Right hindlimb (tissue), 1 donor: ENCODE measurements at places on chromosomes 3 and 15.

- no peak for DNase-seq
Observed at GRCh38 chr3:64856977-64857516, 169.2 kb upstream of the ADAMTS9 start.

GRCh38 chr3:58072052-58072762, 64.0 kb downstream of the FLNB start:
- DNase-seq: peak; percentile 71

DNA sequence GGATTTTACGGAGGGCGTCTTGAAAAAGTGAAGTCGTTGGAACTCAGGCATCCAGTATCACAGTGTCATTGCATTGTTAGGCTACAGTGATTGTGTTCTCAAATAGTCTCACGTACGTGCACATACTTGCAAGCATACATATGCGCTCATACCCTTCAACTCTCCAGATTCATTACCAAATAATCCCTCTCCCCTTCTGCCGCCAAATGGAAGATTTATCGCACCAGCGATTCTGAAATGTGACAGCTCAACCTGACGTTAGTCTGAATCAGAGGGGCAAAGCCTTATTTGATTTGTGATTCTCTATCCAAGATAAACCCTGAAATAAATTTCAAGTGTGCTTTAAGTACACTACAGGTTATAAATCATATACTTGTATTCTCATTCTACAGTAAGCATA, 119.4 kb downstream of the GADL1 start:
- peak; percentile 35 for DNase-seq

DNA sequence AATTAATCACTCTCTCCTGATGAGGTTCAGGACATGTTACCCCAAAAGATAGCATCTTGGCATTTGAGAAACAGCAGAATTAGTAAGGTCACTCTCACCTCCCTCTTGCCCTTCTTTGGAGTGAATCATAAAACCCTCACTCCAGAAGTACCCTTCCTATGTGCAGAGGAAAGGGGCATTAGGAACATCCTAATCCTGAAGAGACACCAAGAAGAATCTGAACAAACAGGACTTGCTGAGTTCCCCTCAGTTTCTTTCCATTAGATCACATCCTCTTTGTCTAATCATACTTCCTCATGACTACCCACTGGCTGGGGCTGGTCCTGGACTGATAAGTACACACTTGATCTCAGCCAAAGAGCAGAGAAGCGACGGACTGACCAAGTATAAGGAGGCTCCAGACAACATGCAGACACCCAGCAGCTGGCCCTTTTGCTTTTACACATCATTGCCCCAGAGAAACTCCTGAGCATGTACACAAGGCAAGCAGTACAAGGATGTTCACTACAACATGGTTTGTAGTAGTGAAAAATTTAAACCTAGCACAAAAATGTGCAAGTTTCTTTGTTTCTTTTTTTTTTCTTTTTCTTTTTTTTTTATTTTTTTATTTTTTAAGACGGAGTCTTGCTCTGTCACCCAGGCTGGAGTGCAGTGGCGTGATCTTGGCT, 15.0 kb upstream of the TM6SF1 start:
- DNase-seq: no peak

- DNase-seq: peak; percentile 88
Observed at GRCh38 chr15:48559285-48559684, 86.2 kb downstream of the FBN1 start.

GRCh38 chr15:47404877-47405276, 312.4 kb upstream of the SEMA6D start:
- no peak for DNase-seq

DNA sequence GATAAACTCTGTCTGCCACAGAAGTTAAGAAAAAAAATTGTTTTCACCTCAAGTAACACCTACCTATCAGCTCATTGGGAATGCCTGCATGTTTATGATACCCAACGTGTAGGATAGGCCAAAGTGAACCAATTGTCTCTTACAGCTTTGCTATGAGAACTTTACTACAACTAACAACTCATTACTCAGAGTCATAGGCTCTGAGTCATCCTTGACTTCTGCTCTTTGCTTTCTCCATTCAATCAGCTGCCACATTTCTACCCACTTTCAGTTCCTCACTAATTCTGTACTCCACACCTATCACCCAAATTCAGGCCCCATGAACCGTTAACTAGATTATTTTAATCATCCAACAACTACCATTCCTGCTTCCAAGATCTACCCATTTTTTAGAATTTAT, 843.9 kb downstream of the TUSC7 start:
- no peak for DNase-seq

DNA sequence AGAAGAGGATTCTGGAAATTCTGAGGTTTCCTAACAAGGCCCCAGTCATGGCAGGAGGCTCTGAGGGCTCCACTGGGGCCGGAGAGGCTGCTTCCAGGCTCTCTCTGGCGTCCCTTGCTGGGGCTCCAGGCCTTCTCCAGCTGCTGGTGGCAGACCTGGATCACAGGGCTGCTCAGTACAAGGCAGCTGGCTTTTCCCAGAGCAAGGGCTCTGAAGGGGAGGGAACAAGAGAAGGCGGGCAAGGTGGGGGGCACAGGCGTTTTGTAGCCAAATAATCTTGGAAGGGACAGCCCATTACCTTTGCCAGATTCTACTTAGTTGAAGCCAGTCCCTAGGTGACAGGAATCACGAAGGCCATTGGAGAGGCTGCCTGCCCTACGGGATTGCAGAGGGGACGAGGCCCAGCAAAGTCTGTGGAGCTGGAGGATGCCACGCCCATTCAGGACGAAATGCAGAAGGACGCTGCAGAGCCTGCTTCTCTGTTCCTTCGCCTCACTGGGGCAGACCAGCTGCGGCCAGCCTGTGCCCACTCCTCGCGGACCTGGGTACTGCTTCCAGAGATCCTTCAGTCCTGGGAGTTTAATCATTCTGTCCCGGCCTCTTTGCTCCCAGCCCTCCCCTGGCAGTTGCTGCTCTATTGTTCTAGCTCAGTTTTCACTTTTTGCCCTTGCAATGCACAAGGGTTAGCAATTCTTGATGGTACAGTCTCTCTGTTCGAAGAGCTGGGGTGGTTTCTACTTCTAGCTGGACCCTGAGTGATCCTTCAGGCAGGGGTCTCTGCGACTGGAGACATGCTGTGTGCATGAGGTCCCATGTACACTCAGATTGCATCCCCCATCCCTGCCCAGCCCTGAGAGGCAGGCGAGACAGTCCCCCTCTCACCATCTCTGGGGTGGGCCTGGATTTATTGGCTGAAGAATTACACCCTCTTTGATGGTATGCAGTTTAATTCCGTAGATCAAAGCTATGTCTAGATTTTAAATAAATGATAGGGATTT, 149.3 kb upstream of the MEF2A start:
- no peak for DNase-seq

GRCh38 chr3:99767291-99767690, 50.4 kb upstream of the CMSS1 start:
- DNase-seq: no peak
